Right hindlimb (tissue), 1 donor: ENCODE measurements at places on chromosomes 2 and 18.

- no peak for DNase-seq
Observed at GRCh38 chr18:78494204-78495085, 485.2 kb upstream of the SALL3 start.

DNA sequence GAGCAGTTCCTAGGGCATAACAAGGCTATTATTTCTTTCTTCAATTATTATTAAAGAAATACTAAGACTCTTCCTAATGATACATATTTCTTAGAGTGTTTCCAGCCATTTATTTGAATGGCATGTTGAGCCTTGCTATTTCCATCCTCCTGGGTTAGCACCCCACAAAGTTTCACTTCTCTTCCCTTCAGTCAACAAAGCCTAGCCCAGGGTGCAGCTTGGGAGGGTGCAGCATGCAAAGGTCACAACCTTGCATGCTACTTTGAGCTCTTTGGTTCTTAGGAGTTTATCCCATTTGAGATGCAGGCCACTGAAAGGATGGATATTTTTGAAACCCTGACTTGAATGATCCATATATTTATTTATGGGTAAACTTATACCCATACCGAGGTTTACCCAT is 454.4 kb upstream of the MEIS1 start:
- DNase-seq, result no peak

DNA sequence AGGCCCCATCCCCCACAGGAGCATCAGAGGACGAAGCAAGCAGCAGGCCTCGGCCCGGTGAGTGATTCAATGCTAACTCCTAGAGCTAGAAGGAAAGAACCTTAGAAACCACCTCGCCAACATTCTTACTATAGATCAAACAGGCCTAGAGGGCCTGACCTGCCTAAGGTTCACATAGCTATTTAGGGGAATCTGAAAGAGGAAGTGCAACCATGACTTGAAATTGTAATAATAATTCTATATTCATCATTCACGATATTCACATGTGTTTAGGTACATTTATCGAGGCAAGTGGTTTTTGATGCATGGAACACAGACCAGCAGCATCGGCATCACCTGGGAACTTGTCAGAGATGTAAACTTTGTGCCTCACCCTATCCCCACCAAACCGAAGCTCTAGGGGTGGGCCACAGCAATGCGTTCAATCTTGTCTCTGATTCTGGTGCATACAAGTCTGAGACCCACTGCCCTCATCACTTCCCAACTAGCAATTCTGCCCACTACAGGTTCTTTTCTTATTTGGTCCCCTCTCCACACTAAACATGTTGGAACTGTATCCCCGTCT is 78.0 kb upstream of the DNMT3A start:
- no peak for DNase-seq

DNA sequence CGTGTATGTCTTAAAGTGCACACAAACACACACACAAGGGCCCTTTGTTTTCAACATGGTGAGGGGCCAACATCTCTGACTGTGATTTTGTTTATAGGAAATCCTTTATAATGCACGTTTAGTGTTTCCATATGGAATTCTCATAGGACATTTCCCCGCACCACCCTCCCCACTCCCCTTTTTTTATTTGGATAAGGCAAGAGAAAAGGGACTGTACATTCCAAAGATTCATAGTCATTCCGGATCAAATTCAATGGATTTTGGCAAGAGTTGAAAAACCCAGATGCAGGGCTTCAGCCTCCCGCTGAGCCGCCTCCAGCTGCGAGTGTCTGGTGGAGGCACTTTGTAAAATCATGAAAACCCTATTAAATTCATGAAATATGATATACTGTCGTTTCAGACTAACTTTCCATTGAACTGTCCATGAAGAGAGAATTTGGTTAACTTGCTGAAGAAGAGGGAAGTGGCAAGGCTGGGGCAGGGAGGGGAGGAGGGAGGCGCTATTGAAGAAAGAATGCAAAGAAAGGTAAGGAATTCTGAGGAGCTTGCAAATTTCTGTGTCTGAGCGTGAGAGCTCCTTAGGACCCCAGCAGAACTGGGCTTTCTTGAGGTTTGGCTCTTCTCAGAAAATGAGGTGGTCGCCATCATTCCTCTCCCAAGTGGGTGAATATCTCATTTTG is 25.8 kb upstream of the SLC14A2 start:
- DNase-seq, result peak; percentile 91

DNA sequence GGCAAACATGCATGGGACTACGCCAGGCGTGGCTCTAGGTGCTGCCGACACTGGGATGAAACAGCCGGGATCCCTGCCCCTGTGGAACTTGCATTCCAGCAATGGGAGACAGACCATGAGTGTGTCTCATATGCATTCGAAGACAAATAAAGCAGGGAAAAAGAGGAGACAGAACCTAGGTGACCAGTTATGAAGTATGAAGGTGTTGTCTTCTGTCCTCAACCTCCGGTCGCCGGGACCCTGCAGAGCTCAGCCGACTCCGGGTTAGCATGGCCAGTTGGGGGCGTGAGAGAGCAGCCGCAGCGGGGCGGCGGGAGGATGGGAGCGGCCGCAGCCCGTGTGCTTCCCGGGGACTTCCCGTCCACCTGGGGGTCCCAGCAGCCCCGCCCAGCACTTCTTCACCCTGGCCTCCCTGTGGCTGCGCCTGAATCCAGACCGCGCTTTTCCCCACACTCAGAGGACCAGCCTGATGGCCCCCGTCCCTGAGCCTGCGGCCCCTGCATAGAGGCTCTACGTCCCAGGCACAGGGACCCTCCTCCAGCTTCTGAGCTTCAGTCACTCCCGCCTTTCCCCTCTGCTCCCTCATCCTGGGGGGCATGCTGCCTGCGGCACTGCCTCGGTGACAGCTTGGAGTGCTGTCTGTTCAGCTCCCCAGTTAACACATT is 11.4 kb downstream of the ID2 start:
- peak; percentile 38 for DNase-seq

GRCh38 chr2:177169810-177170514 is 42.6 kb upstream of the HNRNPA3 start:
- no peak for DNase-seq

DNA sequence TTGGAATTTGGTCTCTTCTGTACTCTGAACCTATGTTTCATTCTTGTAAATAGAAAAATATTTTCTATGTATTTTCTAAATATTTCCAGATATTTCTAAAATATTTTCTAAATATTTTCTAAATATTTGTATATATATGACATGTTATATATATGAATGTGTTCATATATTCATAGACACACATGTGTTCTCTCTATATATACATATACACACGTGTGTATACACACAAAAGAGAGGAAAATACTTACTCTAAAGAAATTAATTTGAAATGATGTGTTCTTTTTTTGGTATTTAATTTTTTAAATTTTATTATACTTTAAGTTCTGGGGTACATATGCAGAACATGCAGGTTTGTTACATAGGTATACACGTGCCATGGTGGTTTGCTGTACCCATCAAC is 589.6 kb downstream of the LRRTM4 start:
- DNase-seq, result no peak

- no peak for DNase-seq
Observed at GRCh38 chr18:62621546-62621945, 93.8 kb upstream of the PHLPP1 start.

DNA sequence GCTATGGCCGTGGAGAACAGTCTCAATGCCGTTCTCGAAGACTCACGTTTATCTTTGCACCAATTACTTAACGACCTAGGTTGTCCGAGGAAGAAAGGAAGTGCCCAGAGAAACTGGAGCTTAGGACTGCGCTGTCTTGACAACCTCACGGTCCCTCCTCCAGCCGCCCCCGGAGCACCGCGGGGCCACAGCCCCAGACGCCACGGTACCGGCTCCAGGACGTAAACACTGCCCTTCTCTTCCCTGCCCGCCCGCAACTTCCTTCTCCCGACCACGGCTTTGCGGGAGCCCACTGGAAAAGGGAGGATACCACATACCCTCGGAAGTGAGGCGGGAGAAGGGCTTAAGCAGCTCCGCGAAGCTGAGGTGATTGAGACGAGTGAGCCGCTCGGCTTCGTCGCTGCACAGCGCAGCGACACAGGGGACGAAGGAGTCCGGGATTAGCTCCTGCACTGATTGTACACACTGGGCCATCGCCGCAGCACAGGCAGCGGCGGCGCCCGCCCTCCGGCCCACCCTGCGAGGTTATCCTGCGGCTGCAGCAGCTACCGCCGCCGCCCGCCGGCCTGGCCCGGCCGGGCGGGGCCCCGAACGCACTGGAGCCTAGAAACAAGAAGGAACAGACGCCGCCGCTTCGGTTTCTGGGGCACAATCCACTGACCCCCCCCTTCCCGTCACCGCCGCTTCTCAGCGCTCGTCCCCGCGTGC is 483 bp downstream of the TRAPPC8 start:
- DNase-seq, result peak; percentile 51

DNA sequence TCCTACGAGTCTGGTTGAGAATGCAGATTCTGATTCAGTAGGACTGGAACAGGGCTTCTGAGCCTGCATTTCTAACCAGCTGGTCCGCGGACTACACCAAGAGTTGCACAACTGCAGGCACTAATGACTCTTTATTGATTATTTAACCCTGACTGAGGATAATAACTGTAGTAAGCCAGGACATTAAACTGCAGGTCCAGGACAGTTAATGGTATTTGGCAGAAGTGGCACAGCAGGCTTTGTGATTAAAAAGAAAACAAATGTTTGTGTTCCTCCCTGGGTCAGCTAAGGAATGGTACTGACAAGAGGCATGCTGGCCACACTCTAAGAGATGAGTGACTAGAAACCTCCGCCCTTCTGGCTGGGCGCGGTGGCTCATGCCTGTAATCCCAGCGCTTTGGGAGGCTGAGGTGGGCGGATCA is 59.4 kb downstream of the ALPK2 start:
- no peak for DNase-seq

GRCh38 chr2:212912445-212913103 is 238.8 kb downstream of the IKZF2 start:
- no peak for DNase-seq

DNA sequence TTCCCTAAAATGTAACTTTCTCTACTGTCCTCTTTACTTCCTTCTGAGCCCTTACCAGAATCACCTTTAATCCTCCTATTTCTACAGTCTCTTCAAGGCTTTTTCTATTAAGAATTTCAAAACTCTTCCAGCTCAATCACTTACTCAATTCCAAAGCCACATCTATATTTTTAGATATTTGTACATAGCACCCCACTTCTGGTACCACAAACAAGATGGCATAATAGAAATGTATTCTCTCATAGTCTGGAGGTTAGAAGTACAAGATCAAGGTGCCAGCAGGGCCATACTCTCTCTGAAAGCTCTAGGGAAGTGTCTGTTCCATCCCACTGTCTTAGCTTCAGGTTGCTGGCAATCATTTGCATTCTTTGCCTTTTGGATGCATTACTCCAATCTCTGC is 11.1 kb downstream of the ZSCAN30 start:
- DNase-seq, result no peak

DNA sequence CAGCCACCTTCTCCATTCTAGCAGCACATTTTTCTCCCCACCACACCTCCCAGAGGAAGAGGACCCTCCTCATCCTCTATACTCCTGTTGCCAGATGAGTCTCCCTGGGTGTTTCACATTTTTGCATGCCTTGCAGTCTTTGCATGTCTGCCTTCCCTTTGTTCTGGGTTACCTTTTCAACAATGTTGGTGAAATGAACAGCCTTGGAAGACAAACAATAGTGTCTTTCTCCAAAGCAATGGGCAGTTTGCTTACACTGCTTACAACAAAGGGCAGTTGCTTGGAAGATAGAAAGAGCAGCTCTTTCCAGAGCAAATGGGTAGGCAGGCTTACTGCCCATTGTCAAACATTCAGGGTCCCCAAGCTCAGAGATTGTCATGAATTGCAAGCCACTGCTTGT is 14.5 kb upstream of the SEH1L start:
- DNase-seq, result no peak

- no peak for DNase-seq
Observed at GRCh38 chr2:169119851-169120250, 50.5 kb downstream of the DHRS9 start.

DNA sequence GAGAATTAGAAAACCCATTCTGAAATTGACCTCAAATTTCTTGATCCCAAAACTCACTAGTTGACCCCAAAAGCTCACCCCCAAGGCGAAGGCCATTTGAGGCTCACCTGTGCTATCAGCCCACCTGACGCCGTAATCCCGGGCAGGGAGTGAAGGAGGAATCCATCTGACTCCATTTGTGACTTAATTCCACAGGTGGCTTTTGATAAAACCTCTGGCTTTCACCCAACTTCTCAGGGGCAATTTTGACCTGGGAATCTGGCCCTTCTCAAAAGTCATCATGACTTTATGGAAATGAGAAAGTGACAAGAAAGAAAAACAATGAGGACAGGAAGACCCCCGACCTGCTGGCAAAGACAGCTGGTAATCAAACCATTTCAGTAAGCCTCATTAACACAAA is 86.9 kb upstream of the SALL3 start:
- no peak for DNase-seq

DNA sequence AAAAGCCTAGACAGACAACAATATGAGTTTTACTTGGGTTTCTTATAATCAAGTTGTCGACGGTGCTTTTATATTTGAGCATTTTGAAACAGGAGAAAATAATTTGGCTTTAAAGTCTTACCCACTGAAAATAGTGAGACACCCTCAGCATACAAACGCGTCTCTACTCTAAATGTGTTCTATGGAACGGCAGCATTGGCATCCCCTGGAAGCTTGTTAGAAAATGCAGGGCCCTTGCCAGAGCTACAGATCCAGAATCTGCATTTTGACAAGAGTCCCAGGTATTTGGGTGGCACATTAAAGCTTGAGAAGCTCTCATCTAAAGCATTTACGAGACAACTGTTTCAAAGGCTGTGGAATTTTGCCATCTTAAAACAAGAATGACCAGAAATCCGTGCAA is 163.5 kb downstream of the PID1 start:
- DNase-seq, result no peak

GRCh38 chr2:75454241-75454620 is 106.5 kb downstream of the EVA1A start:
- no peak for DNase-seq

- DNase-seq, result no peak
Observed at GRCh38 chr2:24175631-24176187, 856 bp downstream of the FAM228A start.

DNA sequence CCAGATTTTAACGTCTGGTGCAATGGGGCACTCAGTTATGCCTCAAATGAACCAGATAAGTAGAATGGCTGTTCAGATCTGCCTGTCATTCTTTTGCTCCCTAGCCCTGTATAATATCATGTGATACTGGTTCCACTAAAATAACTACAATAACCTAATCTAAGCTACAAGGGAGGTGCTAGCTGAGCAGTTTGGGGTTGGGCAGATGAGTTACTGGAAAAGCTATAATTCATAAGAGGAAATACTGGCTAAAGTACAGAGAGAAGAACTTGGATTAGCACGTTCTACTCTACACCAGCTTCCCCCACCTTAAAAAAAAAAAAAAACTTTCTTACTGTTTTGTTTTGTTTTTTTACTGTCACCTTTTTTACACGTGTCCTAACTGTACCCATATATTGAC is 183.3 kb upstream of the NRP2 start:
- DNase-seq, result no peak
